ENCODE measurements at places on chromosomes 12 and 14.

- no peak for DNase-seq
These were observed 21.6 kb downstream of the ATF7 start for GRCh38 chr12:53604581-53604980.

DNA sequence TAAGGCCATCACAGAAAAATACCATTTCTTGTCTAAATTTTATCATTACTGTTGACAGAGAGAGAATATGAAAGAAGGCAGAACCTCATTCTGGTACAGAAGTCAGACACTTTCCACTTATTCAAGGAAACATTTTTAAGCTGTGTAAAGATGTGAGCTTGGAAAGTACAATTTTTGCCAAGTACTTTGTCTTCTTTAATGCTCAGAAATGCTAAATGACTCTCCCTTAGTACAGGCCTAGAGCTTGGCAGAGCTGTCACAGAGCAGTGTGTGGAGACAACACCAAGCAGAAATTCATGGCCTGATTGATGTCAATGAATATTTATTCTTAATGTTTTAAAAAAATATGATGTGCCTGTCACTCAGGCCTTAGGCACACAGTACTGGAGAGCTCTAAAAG lies 20.7 kb downstream of the NT5DC3 start:
- DNase-seq = no peak

GRCh38 chr12:57001448-57001906 lies 4.9 kb downstream of the ZBTB39 start:
- no peak for DNase-seq

DNA sequence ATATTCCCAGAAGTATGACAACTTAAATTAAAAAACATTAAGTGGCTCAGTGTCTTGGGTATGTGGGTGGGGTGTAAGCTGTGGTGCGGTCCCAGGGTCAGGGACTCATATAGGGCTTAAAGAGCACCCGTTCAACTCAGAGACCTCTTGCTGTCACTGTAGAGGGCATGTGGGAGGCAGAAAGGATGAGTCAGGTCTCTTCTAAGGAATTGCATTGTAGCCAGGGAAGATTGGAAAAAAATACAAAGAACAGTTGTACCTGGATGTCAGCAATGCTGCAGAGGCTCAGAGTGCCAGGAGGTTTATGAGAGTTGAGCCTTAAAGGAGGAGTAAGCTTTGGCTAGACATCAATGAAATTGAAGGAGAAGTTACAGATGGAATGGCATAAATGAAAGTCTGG lies 104.1 kb downstream of the MYRFL start:
- no peak for DNase-seq

DNA sequence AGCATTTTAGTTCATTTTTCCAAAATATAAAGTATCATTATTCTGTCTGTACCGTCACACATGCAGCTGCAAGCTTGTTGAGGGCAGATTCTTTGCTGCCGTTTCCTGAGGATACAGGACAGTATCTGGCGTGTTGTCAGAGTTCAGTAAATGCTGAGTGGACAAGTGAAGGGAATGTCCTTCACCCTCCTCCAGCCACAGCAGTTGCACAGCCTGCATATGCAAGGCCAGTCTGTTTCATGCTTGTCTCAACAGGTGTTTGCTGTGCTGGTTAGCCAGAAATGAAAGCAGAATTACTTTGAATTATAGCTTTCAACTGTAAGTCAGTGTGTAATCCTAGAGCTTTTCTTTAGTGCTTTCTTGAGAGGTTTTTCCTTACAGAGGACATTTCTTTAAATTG lies 36.5 kb downstream of the TDP1 start:
- DNase-seq = no peak

- DNase-seq = no peak
These were observed 93.8 kb downstream of the PTPRB start for GRCh38 chr12:70543444-70543843.

- DNase-seq = no peak
These were observed 100.5 kb downstream of the ALG10B start for GRCh38 chr12:38417101-38417500.

GRCh38 chr12:72734581-72734980 lies 462.4 kb downstream of the TRHDE start:
- no peak for DNase-seq

- DNase-seq = no peak
These were observed 47.4 kb downstream of the RTN1 start for GRCh38 chr14:59823179-59823578.

DNA sequence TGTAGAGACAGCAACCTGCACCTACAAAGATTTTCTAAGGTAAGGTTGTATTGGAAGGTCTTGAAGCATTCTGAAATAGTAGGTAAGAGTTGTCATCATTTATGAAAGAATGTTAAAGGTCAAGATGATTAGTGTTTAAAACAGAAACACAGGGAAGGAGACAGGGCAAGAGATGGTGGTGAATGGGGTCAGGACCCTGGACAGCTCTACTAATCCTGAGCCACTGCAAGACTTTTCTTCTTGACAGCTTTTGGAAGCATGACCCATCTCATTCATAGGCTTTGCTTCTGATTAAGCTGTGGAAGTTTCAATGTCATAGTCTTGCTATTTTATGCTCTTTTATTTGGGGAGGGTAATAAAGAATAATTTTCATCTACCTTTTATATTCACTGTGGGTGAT lies 75.5 kb upstream of the CAND1 start:
- no peak for DNase-seq

DNA sequence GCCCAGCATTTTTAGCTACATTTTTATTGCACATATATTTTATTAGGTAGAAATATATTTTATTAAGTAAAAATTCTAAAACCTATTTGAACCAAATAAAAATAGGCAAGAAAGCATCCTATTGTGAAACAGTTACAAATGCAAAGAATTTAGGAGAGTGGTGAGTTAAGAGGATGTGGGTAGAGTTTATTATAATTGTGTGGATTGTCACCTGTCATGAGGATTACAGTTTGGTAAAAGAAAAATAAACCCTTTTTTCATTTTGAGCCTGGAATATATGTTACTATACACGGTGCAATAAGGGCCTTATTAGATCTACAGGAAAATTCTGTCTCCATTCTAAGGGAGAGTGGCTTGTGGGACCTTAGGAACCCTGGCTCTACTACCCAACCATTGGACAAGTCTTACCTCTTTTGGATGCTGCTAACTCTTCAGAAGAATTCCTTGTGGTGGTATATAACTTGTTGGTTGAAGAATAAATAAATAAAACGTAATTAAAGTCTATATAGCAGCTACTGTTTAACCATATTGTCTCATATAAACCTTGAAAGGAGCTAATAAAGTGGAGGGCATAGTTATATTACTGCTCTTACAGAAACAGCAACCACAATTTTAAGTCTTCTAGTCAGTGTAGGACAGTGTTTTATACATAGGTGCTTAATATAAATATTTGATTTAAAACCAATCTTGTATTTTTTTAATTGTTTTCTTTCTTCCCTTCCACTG lies 67.8 kb downstream of the FGD4 start:
- no peak for DNase-seq

DNA sequence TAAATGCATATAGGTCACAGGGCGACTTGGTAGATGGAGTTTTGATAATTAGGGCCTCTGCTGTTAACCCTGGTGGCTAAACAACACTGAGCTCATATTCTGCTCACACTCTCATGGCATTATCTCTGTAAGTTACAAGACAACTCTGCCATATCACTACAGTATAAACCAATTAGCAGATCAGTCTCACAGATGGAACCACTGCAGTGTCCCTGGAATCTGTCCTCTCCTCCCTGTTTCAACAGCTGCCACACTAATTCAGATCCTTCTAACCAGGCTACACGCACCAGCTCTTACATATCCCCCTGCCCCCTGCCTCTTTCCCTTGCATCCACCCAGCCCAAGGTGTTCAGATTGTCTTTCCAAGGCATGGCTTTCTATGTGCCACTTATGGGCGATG lies 161.0 kb upstream of the RMST start:
- DNase-seq = no peak

- DNase-seq = no peak
These were observed 571.7 kb downstream of the RPS29 start for GRCh38 chr14:49014476-49014875.

- DNase-seq = no peak
These were observed 190.4 kb upstream of the CPNE8 start for GRCh38 chr12:39095636-39096330.

GRCh38 chr12:71867131-71867530 lies 27.6 kb downstream of the TBC1D15 start:
- DNase-seq = no peak

GRCh38 chr12:49962861-49963765 lies 1.4 kb downstream of the AQP5 start:
- peak; percentile 31 for DNase-seq

DNA sequence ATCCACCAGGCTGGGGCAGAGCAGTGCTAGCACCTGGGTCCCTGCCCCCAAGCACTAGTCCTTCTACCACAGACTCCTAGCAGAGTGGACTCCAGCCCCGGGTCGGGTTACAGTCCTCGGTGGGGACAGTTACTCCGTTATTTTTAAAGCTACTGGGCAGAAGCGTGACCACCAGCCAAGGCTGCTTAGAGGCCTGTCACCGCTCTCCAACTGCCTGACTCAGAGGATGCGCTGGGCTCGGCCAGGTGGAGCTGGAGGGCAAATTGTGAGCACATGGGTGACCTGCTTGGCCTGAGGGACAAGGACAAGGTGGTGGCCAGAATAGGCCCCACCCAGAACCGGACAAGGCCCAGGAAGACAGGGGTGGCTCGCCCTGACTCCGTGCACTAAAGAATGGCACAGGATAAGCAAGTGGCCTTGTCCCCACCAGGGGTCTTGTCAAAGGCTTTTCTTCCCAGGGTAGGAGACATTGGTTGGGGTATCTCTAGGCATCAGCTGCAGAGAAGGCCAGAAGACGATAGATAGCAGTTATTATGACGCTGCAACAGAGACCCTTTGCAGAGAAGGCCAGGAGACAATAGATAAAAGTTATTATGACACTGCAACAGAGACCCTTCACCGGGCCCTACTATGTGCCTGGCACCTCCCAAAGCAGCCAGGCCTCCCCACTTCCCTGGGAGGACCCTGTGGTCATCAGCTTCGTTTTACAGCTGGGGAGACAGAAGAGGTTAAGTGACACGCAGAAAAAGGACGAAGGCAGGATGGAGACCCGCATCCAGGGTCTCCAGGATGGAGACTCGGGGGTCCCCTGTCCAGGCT lies 1.6 kb downstream of the ABCB9 start:
- DNase-seq = no peak

DNA sequence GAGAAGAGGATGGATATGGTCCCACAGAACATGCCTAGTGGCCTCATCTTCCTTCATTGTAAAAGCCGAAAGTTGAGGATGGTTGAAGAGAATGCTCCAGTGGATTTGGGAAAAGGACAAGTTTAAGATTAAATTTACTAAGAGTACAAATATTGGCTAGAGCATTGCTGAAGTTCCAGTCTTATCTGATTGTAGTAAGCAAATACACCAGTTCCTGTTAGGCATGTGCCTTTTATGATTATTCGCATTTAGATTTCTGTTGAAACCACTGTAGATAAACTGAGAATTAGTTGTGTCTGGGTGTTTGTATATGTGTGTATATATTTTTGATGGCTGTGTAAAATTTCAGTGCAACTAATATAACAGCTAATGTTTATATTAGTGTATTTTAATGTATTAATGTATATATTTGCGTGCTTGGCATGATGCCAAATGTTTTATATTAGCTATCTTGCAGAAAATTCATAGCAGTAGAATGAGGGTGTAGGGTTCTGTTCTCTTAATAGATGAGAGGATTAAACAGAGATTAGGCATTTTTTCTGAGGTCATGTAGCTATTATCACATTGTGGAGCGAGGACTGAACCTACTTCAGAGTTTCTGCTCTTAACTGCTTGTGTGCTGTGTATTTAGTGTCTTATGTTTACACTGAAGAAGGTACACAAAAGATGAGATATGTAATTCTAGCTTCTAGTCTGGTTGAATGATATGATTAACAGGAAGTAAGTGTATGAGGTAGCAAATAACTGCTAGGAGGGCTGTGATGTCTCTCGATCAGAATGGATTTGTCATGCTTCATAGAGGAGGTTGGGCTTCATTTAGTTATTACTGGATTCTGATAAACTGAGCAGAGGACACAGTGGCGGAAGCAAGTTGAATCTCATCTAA lies 21.1 kb downstream of the FKBP3 start:
- DNase-seq = no peak

GRCh38 chr12:50415899-50416479 lies 15.3 kb downstream of the LARP4 start:
- no peak for DNase-seq

GRCh38 chr14:74309125-74310022 lies 6.6 kb upstream of the ABCD4 start:
- no peak for DNase-seq

DNA sequence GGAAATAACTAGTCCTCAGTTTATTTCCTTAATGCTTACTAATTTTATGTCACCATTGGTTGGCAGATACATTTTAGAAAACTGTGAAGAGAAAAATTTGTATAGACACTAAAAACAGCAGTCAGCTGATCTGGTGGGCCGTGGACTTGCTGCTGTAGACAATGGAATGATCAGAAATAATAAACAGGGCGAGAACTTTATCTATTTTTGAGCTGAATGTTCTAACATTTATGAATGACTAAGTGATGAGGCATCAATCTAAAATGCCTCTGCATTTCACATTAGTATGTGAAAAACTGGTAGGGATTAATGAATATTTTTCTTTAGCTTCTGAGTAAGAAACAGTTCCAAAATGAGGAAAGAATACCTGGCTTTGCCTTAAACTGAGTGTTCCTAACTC lies 24.8 kb upstream of the PKP2 start:
- DNase-seq = no peak

DNA sequence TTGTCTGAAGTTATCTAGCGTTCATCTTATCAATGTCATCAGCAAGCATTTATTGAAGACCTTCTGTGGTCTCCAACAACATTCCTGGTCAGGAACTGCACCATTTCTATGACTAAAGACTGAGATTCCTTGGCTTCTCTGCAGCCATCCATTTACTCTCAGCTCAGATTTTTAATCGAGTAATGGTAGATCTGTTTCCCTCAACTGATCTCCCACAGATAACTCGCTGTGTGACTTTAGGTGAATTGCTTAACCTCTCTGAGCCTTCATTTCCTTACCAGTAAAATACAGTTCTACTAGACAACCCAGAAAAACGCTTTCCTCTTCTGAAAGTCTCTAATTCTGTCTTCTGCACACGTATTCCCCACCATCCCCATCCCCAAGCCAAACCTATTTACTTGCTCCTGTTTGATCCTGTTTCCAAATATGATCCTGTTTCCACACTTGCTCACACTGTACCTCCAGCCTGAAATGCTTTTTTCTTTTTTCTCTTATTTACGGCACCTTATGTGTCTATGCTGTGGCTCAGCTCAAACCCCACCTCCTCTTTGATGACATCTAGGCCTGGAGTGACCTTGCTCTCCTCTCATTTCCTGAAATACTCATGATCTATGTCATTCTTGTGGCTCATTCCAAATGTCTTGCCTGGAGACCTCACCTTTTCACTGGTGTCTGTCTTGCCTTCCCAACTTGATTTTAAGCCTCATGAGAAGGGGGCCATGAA lies 21.8 kb downstream of the PLXNC1 start:
- no peak for DNase-seq

- DNase-seq = no peak
These were observed 21.1 kb downstream of the SETD3 start for GRCh38 chr14:99459481-99460100.

DNA sequence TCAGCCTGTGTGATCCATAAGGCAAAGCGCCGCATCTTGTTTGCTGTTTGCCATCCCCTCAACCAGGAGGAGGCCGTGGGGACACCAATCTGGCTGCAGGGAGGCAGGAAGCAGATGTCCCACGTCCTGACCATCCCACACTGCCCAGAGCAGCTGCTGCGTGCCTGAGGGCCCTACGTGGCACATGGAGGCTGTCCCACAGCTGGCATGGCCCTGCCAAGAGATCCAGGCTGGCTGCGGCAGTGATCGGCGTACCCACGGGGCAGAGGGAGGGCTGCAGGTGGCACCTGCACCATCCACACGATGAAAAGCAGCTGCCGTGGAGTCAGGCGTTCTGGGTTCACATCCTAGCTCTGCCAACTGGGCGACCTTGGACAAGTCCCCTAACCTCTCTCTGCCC lies 42.0 kb downstream of the NCOR2 start:
- DNase-seq = no peak

Measured in amygdala (tissue), 56 donors.